Hypothalamus (tissue), 51 donors: ENCODE measurements at places on chromosomes 1 and 21.

DNA sequence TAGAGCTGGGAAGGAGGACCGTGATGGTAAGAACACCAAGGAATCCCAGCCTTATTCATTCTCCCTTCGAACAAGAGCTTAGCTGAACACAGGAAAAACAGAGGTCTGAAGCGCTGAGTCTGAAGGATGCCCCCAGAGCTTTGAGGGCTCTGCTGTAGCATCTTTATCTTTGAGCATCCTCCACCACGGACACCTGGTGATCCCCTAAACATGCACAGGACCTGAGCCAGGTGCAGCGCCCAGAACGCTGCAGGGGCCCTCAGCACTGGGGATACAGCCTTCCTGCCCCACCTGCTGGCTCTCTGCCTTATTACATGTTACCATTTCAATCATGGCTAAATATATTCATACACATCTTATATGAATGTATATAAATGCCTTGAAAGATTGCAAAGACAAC is 7.7 kb upstream of the GPATCH4 start:
- DNase-seq, result no peak

DNA sequence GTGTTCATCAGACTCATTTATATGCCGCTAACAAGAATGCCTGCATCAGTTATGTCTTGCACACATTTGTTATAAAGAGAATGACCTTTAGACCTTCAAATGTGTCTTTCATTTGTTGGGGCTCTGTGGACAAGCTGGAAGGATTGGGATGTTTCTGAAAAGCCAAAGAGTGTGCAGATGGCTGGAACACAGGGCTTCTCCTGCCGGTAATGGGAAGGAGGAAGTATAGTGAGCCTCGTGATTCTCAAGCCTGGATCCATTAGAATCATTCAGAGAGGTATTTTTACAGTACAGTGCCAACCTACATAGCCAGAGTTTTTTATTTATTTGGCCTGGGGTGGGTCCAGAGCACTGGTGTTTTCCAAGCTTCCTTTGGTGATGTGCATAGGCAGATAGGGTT is 40.6 kb upstream of the ATP1A1 start:
- no peak for DNase-seq

DNA sequence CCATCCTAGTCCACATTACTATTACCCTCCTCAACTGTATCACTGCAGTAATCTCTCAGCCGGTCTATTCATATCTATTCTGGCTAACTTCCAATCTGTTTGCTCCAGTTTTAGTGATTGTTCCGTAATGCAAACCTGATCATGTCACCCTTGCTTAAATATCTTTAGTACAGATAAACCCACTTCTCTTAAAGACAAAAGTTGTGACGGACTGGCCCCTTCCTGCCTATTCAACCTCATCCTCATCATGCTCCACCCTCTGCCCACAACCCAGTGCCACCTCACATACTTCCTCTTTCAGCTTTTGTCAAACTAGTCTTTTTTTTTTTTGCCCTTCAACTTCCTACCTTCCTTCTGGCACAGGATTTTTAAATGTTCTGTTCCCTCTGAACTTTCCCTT is 2.8 kb upstream of the C1orf162 start:
- DNase-seq, result no peak

- DNase-seq, result no peak
Observed at GRCh38 chr21:24881506-24881905, 725.8 kb downstream of the MRPL39 start.

DNA sequence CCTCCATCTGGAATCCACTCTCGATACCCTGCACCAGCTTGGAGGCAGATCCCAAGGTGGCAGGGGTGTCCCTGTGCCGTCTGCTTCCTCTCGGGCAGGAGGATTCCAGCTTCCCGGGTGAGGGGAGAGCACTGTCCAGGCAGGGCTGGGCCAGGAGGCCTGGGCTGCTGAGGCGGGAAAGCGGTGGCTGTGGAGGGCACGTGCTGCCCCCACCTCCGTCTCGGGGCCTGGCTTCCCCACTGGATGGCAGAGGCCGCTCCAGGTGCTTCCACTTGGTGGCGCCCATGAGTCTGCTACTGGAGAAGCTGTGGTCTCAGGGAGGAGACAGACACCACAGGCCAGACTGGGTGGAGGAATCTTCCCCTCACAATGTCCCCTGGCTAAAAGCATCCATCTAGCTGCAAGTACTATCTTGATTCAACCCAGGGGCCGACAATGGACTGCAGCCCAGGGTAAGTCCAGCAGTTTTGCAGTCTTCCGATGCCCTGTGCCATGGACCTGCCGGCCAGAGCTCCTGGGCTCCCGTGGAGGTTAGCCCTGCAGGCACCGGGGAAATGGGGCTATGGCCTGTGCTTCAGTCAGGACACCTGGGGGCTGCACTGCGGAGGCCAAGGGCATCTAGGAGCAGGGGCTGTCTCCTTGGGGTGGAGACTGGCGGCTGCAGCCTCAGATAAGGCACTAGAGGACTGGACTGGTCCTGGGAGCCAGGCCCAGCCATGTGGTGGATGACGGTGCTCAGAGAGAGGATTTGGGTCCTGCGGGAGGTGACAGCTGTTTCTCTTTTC is 41.3 kb upstream of the EIF4G3 start:
- peak; percentile 20 for DNase-seq

DNA sequence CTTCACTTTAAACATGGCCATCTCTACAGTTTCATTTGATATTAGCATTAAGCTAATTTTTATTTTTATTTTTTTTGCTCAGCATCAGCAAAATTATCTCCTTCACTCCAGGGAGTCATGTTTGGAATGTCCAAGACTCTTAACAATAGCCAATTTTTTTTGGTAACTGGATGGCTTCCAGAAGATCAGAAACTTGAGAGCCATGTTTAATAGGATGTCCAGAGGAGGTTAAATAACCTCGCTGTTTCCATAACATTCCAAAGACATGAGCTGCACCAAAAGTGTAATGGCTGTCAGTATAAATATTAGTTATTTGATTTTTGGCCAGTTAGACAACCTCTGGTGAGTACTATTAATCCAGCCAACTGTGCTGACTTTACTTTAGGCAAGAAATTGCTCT is 80.7 kb downstream of the DNTTIP2 start:
- DNase-seq, result no peak

DNA sequence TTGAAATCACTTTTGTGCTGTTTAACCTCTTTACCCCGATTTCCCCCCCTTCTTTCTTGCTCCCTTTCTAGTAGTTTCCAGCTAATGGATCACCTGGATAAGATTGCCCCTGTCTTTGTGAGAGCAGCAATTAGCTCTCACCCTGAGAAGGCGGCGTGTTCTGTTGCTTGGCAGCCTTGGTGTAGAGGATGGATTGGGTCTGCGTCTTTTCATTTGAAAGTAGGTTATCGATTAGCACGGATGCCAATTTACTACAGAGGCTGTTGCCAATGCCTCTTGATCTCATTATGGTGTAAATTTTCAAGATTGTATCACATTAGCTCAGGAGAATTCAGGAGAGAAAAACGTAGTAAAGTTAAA is 26.4 kb downstream of the KIF26B start:
- no peak for DNase-seq

DNA sequence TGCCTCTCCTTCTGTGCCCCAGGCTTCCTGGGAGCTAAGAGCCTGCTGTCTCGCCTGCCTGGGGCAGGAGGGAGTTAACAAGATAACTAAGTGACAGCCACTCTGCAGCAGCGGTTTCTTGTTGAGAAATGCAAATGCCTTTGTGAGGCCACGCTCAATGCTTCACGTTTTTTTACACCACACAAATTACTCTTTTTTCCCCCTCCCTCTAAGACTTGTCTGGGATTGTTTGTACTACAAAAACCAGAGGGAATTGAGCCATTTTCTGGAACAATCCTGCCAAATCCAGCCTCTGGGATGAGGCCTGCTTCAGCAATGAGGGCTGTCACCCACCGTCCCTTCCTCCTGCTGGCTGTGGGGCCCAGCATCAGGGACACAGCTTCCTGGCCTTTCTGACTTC is 119.6 kb downstream of the ACTL8 start:
- no peak for DNase-seq

DNA sequence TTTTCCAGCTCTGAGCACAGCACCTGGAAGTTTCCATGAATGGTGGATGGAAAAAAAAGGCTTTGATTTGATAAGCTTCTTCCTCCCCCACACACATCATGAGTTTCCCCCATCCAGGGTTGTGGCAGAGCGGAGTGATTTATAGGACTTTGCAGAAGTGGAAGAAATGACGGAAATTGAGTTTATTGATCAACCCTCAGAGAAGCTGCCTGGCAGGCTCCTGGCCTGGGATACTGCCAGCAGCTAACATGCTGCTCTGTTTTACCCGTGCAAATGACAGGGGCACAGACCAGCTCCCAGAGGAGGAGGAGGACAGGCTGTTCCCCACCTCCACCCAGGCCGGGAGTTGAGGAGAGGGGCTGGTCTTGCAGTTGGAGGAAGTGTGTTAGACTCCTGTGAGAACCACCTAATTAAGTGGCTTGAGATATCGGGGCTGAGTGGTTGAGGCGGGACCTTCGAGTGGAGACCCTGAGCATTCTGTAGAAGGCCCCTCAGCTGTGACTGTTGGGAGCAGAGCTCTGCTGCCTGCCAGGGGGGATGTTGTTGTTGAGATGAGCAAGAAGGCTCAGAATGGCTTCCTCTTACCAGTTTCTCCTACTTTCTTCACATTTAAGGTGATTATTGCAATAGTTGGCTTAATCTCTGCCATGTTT is 21.8 kb downstream of the ADORA1 start:
- no peak for DNase-seq

GRCh38 chr1:107474877-107475612 is 334.2 kb downstream of the NTNG1 start:
- no peak for DNase-seq

- DNase-seq, result no peak
Observed at GRCh38 chr1:70504821-70505193, 93.7 kb downstream of the CTH start.

GRCh38 chr1:107294686-107295085 is 153.8 kb downstream of the NTNG1 start:
- DNase-seq, result no peak

- DNase-seq, result no peak
Observed at GRCh38 chr1:19547814-19548213, 62.5 kb upstream of the CAPZB start.
